Progenitor cell of endocrine pancreas (in vitro differentiated cells): ENCODE measurements at places on chromosomes 11 and 22. TPM values are rescaled to one million over a fixed set of nuclear protein-coding genes. Genes with fewer than 3 reads are reported as not detected.

Gene BBOX1
- total RNA-seq: not detected in 2 replicates

Gene MFNG
- total RNA-seq: 3.2 and 5.9 TPM in 2 replicates

Gene TMEM191B
- 2.2 and 3.3 TPM in 2 replicates for total RNA-seq

Gene ZNF70
- 8.9 and 9.8 TPM in 2 replicates for total RNA-seq

Gene NLRX1
- 14.7 and 15.9 TPM in 2 replicates for total RNA-seq

Gene SLC15A3
- 4.8 and 6.2 TPM in 2 replicates for total RNA-seq

Gene SCARF2
- total RNA-seq: 14.4 and 14.6 TPM in 2 replicates

Gene C11orf97
- total RNA-seq: not detected in 2 replicates

Gene SLC22A12
- not detected in 2 replicates for total RNA-seq

Gene SLC6A5
- total RNA-seq: not detected in 2 replicates

Gene LPXN
- 6.5 and 6.6 TPM in 2 replicates for total RNA-seq

Gene C11orf91
- 0.69 and 1.1 TPM in 2 replicates for total RNA-seq

Gene PANX3
- not detected in 2 replicates for total RNA-seq

Gene KRTAP5-9
- total RNA-seq: 0.26 and 0.53 TPM in 2 replicates

Gene TUB
- total RNA-seq: 14.9 and 16.3 TPM in 2 replicates

Gene SLC37A2
- total RNA-seq: 0.51 and 0.62 TPM in 2 replicates

Gene APOA5
- not detected in 2 replicates for total RNA-seq

Gene CNIH2
- total RNA-seq: 21.3 and 21.7 TPM in 2 replicates

Gene TRIM29
- total RNA-seq: 0.33 TPM in 1 of 2 replicates, not detected in the other

Gene MS4A4A
- 0.33 TPM in 1 of 2 replicates, not detected in the other for total RNA-seq

Gene TRIM49
- not detected in 2 replicates for total RNA-seq

Gene PHOX2A
- total RNA-seq: not detected in 2 replicates

Gene GGT5
- not detected in 2 replicates for total RNA-seq

Gene PICK1
- total RNA-seq: 64.2 and 67.3 TPM in 2 replicates

Gene FGF3
- total RNA-seq: not detected in 2 replicates

Gene PGA3
- not detected in 2 replicates for total RNA-seq

Gene OVOL1
- total RNA-seq: 12.4 and 12.7 TPM in 2 replicates

Gene A4GALT
- 0.47 and 1.1 TPM in 2 replicates for total RNA-seq

Gene KLHL35
- total RNA-seq: 0.55 and 1.2 TPM in 2 replicates

Gene UCP3
- total RNA-seq: 4.3 and 5.2 TPM in 2 replicates

Gene NPAS4
- total RNA-seq: not detected in 2 replicates

Gene POGLUT3
- total RNA-seq: 25.9 and 30.6 TPM in 2 replicates

Gene TUBA8
- 2.4 and 3.2 TPM in 2 replicates for total RNA-seq

Gene CD248
- 0.22 and 0.67 TPM in 2 replicates for total RNA-seq

Gene OR8G1
- not detected in 2 replicates for total RNA-seq

Gene SPECC1L
- total RNA-seq: 87.7 and 96.9 TPM in 2 replicates

Gene TSGA10IP
- not detected in 2 replicates for total RNA-seq

Gene NXPE4
- total RNA-seq: not detected in 2 replicates

Gene NAALADL1
- 4.3 and 4.4 TPM in 2 replicates for total RNA-seq

Gene CCDC87
- 0.89 and 1.1 TPM in 2 replicates for total RNA-seq

Gene MMP13
- total RNA-seq: not detected in 2 replicates

Gene OR52I2
- total RNA-seq: not detected in 2 replicates

Gene SLC17A6
- 0.20 TPM in 1 of 2 replicates, not detected in the other for total RNA-seq

Gene ACRV1
- 0.50 and 0.55 TPM in 2 replicates for total RNA-seq

Gene RFPL1
- total RNA-seq: 0.22 TPM in 1 of 2 replicates, not detected in the other
